ENCODE measurements at places on chromosomes 12 and 14.

DNA sequence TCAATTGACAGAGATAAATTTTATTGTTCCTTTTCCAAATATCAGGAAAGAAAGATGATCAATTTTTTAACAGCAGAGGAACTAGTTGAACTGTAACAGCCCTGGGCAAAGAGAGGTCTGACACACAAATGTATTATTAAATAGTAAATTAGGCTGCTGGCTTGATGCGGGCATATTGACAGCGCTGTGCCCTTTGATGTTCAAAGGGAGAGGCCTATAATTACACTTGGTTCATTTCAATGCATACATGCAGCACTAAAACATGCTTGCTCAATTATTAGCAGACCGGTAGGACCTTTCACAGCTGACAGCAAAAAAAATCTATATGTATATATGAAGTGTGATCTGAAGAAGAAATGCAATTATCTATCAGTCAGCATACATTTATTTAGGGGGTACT, 219.8 kb downstream of the SLC2A13 start:
- DNase-seq, result no peak

DNA sequence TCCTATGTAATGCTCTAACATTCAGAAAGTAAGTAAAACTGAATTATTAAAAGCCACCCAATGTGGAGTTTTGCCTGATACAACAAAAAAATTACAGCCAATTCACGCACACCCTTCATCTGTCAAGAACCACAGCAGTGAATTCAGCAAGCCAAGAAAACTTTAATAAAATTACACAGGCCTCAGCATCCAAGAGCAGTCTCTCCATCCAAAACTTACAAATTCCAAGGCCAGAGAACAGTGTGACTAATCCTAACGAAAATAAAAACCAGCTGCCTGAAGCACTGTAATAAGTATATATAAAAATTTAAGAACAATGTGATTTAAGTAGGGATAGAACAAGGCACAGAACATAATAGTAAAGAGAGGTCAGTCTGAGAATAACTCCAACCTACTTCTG, 54.2 kb downstream of the SIX6 start:
- DNase-seq, result no peak

GRCh38 chr12:3236345-3237187, 159.4 kb downstream of the TSPAN9 start:
- DNase-seq, result no peak

GRCh38 chr14:72652179-72652578, 241.7 kb downstream of the DPF3 start:
- DNase-seq, result no peak

DNA sequence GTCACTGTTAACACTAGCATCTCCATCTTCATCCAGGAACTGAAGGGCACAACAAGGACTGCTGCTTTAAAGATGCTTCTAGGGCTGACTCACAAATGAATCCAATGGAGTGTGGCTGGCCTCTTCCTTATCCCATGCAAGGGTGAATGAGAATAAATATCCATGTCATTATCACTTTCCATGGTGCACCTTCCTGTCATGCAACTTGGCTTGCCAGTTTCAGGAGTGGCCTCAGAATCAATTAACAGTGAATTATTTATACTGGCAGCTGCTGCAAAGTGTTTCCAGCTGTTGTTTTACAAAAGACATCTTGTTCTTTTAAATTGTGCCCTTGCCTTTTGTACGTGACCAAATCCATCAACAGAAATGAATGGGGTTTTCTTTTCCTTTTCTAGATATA, 499.3 kb upstream of the TMEM132C start:
- no peak for DNase-seq

- no peak for DNase-seq
Measured at GRCh38 chr12:109289551-109289950, 19.5 kb downstream of the FOXN4 start.

GRCh38 chr12:64178122-64178521, 44.0 kb downstream of the KICS2 start:
- DNase-seq, result no peak

- DNase-seq, result no peak
Measured at GRCh38 chr12:81150382-81150781, 72.5 kb downstream of the ACSS3 start.

GRCh38 chr12:71125515-71125914, 32.3 kb downstream of the TSPAN8 start:
- DNase-seq, result no peak

- DNase-seq, result no peak
Measured at GRCh38 chr12:69936766-69937165, 111.7 kb downstream of the MYRFL start.

DNA sequence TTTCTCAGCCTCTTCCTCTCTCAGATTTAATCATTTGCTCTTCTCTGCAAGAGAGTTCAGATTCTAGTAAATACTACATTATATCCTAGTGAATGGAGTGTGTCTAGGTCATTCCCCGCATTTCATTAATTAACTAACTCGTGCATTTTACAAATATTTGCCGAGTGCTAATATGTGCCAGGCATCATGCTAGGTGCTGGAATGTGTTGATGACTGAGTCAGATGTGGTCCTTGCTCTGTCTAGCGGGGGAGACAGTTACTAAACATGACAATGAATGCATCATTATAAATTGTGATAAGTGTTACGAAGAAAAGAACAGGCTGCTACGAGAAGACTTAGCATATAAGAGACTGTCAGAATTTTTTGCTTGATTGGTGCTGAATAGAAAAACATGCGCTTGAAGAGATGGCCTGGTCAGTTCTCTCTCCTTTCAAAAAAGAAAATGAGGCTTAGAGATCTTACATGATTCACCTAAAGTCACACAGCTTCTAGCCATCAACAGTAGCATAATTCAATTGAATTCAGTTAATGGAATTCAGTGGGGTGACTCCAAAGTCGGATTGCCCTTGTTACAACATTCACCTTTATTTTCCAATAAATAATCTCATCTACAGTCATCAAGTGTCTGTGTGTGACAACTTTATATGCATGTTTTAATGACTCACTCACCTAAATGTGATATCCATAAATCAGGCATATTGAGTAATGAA, 48.7 kb upstream of the MAX start:
- DNase-seq, result no peak

DNA sequence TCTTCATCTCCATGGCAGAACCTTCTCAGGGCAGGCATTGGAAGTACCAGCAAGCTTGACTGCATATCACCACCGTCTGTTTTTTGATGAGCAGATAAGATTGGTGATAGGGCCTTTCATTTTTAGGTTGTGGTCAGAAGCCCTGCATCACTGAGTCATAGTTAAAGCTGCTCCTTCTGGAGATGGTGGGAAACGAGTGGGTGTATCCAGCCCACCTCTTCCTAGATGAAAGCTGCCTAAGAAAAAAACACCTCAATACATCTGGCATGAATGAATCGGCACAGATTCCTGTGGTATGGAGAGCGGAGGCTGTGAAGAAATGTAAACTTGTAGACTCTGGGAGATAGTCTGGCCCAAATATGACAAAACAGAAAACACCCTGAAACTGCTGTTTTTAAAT, 248.7 kb upstream of the EGLN3 start:
- no peak for DNase-seq

- DNase-seq, result no peak
Measured at GRCh38 chr12:50271724-50272247, 11.5 kb downstream of the LIMA1 start.

Data from MV-4-11 (cell line).